ENCODE measurements at places on chromosomes 12 and 14.

- no peak for DNase-seq
Measured at GRCh38 chr12:23253191-23253590, 628.2 kb downstream of the ETNK1 start.

DNA sequence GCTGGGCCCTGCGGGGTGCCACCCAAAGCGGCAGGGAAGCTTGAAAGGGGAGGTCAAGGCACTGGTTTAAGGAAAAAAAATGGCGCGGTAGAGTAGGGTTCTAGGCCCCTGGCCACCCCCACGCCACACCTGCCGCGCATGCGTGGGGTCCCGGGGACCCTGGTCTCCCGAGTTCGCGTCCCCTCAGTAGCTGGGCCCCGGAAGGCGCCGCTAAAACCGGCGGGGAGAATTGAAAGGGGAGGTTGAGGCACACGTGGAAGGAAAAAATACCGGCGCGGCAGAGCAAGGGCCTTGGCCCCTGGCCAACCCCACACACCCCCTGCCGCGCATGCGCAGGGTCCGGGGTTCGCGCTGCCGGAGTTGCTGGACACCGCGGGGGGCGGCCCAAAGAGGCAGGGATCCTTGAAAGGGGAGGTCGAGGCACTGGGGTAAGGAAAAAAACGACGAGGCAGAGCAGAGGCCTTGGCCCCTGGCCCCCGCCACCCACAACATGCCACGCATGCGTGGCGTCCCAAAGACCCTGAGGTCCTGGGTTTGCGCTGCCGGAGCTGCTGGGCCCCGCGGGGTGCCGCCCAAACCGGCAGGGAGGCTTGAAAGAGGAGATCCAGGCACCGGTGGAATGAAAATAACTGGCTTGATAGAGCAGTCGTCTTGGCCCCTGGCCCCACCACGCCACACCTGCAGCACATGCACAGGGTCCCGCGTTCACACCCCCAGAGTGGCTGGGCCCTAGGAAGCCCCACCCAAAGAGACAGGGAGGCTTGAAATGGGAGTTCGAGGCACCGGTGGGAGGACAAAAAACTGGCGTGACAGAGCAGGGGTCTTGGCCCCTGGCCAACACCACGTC is 314.5 kb downstream of the ALG10 start:
- DNase-seq, result no peak

GRCh38 chr12:70180130-70180529 is 63.1 kb upstream of the CNOT2 start:
- no peak for DNase-seq

DNA sequence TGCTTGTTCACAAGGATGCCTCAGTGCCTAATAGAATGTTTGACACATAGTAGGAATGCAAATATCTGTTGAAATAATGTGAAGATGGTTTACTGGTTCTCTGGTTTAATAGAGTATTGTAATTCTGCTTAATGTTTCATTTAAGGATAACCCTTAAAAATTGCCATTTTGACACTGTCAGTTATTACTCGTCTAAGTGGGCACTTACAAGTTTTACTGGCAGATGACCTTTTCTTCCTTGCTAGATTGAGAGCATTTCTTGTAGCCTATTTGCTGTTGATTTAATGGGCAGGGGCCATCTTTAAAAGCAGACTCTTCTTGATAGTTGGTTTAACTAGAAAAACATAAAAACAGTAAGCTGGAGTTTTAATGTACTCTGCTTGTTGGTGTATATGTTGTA is 1.9 kb downstream of the TMEM263 start:
- no peak for DNase-seq

DNA sequence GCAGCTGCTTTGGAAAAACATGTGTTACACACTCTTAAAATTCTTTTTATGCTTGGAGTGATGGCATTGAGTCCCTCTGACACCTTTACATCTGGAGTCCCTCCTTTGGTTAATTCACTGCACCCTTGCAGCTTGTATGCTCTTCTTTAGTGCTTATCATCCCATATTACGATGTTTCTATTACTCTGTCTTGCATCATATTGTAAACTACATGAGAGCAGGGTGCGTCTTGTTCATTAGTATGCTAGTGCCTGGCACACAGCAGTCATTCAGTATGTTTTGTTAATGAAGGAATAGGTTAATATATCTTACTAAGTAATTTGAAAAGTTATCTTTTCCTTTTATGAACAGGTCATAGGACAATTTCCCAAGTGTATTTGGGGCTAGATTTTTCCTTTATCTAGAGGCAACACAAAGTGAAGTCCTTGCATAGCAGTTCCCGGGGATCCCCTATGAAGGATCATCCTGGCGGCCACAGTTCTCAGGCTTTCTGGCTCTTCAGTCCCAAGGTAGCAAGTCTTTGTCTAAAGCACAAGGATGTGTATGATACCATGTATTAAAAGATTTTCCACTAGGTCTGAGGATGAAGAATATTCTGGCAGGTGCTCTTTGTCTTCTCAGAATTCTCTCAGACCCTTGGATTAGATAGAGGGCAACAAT is 363.8 kb downstream of the FUT8 start:
- DNase-seq, result no peak

DNA sequence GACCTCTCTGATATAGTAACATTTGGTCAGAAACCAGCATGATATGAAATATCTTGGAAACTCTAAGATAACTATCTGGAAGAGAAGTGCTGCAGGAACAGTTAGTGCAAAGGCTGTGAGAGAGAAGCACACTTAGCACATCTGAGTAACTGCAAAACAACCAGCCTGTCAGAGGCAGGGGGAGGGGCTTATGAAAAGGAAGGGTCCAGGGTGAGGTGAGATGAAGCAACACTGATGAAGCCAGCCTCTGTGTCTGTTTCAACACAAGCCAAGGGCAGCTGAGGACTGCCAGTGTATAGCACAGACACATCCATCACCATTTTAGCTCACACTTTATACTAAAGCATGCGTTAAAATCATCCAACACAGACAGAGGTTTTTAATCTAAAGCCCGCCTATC is 37.4 kb upstream of the OVCH1 start:
- DNase-seq, result no peak

DNA sequence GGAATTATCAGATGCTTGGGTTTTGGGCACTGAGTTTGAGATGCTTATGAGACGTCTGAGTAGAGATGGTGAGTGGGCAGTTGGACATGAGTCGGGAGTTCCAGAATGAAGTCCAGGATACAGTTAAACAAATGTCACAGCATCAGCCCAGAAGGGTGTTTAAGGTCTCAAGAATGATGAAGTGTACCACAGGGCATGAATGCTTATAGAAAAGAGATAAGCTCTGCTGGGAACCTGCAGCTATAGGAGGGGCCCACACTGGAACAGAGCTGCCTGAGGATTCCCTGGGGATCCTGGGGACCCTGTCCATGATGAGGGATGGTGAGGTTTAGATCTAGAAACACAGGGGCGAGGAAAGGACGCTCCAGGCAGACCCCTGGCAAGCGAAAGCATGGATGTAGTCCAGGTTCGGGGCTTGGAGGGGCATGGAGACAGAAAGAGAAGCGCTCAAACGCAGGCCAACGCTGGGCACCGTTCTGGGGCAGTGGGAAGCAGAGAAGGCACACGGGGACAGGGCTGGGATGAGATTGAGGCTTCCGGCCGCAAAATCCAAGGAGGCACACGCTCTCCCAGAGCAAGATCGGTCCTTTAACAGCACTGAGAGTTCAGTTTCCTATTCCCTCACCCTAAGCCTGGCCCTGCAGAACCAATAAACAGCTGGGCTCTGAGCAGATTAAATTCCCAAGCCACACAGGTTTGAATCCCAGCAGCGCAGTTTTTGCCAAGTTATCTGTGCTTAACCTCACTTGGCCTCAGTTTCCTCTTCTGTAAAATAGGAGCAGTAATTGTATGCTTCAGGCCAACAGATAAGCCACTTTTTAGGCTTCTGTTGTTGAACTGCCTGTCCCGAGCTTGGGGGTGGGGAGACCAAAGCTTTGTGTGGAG is 52.9 kb downstream of the EID3 start:
- no peak for DNase-seq

GRCh38 chr14:105389976-105390848 is 8.1 kb upstream of the TEX22 start:
- DNase-seq, result no peak

DNA sequence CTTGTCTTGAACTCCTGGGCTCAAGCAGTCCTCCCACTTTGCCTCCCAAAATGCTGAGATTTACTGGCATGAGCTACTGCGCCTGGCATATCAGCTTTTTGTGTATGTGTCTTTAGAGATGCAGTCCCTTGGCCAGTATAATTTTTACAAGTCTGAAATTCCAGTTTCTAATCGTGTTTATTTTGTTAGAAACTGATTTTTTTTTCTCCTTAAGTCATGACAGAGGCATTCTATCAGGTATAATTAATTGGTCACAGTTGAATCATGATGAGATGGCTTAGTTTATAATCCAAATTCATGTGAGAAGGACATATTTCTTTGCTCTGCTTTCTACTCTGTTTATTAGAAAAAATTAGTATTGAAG is 98.9 kb downstream of the PCNX1 start:
- DNase-seq, result no peak

DNA sequence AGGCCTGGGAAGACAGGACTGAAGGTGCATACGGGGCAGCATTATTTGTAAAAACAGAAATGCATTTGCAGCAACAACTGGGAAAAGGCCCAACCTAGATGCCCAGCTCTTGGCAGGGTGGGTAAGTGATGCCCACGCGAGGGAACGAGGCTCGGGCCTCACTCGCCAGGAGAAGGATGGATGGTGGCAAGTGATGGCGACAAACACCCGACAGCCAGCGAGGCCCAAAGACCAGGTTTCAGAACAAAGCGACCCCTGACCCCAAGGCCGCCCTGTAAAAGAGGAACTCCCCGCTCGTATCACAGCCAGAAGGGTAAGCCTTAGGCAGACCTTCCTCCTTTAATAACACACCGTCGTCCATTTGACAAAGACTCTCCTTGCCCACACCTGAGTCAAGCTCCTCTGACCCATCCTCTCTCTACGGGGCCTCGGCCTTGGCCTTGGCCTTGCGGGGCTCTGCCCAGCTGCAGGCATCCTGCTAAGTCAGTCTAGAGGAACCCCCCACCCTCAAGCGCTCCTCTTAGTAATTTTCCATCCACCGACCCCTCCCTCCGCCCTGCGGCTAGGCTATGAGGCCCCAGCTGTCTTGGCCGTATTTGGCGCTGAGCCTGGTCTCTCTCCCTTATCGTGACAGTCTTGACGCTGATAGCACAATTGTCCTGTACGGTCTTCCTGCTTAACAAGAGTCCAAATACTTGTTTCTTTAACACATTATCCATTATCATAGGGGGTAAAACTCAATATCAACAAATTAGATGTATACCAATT is 80.2 kb downstream of the NCOR2 start:
- DNase-seq, result no peak

GRCh38 chr12:65090461-65090860 is 30.6 kb downstream of the WIF1 start:
- DNase-seq, result no peak

DNA sequence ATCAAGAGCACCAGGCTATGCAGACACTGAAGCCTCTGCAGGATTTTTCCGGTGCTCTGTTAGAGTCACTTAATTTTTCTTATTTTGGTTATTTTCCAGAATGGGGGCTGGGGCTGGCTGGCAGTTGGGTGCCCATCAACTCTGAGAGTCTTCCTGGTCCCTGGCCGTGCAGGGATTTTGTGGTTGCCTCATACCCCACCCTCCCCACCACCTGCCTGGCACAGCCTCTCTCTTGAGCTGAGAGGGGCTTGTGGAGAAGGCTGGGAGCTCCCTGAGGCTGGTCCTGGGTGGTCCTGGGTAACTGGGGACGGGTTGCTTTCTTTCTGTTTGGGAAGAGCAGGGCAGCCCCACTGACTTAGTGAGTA is 23.3 kb downstream of the LRTM2 start:
- no peak for DNase-seq

DNA sequence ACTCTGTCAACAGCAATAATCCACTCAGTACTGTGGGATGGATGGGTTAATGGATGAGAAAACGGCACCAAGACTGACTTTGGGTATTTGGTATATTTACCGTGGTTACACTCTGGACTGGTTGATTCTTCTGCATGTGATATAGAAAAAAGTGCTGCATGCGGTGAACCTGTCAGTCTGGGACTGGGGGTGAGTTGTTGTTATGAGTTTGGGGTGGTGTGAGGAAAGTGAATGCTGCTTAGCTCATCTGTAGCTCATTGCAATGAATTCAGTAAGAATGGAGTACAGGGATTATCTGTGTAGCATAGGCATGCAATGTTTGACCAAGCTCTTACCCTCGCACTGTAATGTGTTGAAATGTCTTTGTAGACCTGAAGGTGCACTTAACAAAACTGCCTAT is 6.0 kb downstream of the KCNA1 start:
- DNase-seq, result no peak

- no peak for DNase-seq
Measured at GRCh38 chr14:32121536-32121935, 44.4 kb downstream of the ARHGAP5 start.

DNA sequence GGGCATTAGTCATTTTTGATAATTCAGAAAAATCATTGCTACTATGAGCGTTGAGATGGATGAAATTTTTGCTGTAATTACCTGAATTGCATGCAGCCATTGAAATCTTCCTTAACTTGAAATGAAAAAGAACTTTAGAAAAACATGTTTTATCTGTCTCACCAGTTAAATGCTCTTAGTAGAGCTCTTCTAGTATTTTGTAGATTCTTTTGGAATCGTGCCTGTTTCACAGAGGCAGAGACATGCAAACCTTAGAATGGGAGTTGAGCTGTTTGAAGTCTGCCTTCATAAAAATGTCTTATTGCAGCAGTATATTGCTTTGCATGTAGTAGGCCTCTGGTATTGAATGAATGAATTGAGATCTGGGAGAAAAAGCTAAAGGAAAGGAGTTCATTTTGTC is 4.2 kb downstream of the PEX5 start:
- DNase-seq, result no peak

DNA sequence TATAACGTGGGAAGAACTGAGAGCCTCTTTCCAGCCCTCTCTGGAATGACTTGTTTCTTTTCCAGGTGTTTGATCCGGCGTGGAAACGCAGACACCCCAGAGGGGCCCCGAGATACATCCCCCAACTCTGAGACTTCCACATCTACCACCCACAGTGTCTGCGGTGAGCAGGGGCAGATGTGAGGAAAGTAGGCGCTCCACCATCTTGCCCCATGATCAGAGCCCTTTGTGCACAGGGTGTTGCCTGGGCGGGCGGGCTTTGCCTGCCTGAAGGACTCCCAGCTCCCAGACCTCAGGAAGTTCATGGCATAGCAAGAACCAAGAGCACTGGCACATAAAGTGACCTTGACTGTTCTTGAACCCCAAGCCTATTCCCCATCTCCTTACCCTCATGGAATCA is 2.8 kb downstream of the CARMIL3 start:
- no peak for DNase-seq

DNA sequence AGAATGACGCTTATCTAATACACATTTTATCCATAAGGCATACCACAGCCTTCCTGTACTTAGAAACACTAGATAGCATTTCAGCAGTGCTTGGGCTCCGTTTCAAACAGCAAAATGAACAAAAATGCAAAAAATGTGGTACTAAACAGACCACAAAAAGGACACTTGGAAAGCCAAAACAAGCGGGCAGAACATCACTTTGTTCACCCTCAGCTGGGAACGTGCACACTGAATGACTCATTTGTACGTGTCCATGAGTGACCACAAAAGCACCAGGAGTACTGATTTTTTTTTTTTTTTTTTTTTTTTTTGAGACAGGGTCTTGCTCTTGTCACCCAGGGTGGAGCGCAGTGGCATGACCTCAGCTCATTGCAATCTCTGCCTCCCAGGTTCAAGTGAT is 8.9 kb upstream of the FOXN3 start:
- no peak for DNase-seq

- DNase-seq, result no peak
Measured at GRCh38 chr12:19916974-19917373, 451.4 kb upstream of the PDE3A start.

Data from activated CD8-positive, alpha-beta memory T cell treated with anti-CD3 and anti-CD28 coated beads for 48 hours (primary cell).